ENCODE measurements at places on chromosomes 13 and 19. TPM values are rescaled to one million over a fixed set of nuclear protein-coding genes. Genes with fewer than 3 reads are reported as not detected.
A peak's percentile ranks its signal among the peaks of the same experiment; 100 is the strongest.

GRCh38 chr19:45764475-45764874 lies 4.6 kb downstream of the SIX5 start:
- H3K27me3 ChIP-seq = peaks cover 83% of the 10 kb centered on the region
- no peak for DNase-seq
- peaks cover 6% of the 10 kb centered on the region for H3K4me1 ChIP-seq
- H3K36me3 ChIP-seq = no peaks in the 10 kb centered on the region

DNA sequence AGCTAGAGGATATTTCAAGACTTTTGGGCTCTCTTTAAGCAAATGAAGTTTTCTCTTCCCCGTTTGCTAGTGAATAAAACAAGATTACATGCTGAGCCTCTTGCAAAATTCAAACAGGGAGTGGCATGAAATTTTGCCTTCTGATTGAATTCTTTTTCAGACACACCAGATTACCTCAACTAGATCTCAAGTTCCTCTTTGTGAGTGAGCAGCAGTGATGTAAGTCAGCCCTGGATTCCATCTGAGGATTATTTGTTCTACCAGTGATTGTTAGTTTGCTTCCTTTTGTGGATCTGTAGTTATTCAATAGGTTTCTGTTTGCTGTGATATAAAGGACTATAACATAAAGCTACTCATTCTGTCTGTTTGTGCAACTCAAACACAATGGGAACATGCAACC lies 407.7 kb downstream of the LMO7 start:
- H3K4me3 ChIP-seq = no peak overlapping the region
- no peak overlapping the region for H3K27ac ChIP-seq
- no peaks in the 10 kb centered on the region for H3K36me3 ChIP-seq

DNA sequence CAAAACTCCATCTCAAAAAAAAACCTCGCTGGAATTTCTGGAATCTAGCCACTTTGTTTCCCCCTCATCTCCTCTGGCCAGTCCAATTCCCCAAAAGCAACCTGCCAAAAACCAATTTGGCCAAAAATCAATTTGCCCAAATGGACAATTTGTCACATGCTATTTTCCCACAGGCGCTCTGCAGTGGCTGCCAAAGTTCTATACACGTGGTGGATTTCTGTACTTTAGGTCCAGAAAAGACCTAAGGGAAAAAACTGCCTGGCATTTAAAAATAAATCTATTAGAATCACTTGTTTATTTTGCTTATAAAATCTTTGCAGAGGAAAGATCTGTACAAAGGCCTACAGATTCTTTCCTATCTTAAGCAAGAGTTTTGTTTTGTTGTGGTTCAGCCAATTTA lies 79.4 kb downstream of the MAP4K1 start:
- no peak overlapping the region for H3K4me3 ChIP-seq
- DNase-seq = no peak
- no peaks in the 10 kb centered on the region for H3K36me3 ChIP-seq
- no peaks in the 10 kb centered on the region for H3K4me1 ChIP-seq
- H3K27ac ChIP-seq = no peak overlapping the region

DNA sequence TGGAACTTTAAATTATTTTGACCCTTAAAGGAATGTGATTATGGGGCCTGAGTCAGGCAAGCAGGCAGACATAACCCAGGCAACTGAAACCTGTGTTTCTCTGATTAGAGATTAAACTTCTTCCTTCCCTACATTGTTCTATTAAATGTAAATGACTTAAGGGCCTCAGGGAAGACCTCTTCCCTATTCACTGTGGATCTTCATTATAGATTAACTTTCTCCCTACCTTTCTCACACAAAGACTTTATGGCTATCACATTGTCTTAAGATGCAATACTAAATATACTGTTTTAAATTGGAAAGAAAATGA lies 8.8 kb upstream of the METTL21C start:
- DNase-seq = no peak
- H3K36me3 ChIP-seq = no peaks in the 10 kb centered on the region
- no peaks in the 10 kb centered on the region for H3K27me3 ChIP-seq
- H3K4me3 ChIP-seq = no peak overlapping the region

DNA sequence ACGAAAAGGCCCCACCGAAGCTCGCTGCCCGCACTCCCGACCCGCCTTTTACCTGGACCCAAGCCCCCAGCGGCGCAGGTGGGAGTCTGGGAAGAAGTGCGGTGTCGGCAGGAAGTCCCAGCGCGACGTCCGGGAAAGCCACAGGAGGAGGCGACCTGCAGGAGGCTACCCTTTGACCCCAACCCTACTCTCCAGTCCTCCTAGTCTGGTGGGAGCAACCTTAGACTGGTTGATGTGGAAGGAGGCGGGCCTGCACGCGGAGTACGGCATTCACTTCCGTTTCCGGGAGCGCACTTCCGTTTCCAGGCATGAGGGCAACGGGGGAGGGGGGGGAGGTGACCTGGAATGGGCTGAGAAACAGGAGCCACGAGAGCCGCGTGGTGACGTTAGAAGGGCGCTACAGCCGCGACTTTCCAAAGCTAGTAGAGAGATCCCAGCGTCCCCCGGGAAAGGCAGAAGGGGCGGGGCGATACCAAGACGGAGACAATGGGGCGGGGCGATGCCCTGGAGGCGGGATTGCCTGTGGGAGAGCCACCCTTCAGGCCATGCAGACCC lies 28.5 kb downstream of the ZNF266 start:
- H3K27ac ChIP-seq = no peak overlapping the region
- H3K36me3 ChIP-seq = no peaks in the 10 kb centered on the region
- DNase-seq = no peak
- no peaks in the 10 kb centered on the region for H3K4me1 ChIP-seq
- peak overlapping the region; percentile 42 for H3K4me3 ChIP-seq

- no peak for DNase-seq
- H3K4me3 ChIP-seq = no peak overlapping the region
- H3K27ac ChIP-seq = no peak overlapping the region
- peaks cover 4% of the 10 kb centered on the region for H3K4me1 ChIP-seq
- H3K27me3 ChIP-seq = no peaks in the 10 kb centered on the region
Measured at GRCh38 chr13:95704510-95704909, 27.6 kb downstream of the DNAJC3 start.

GRCh38 chr19:35052599-35053190 lies 11.2 kb downstream of the HPN start:
- H3K27me3 ChIP-seq = peaks cover 10% of the 10 kb centered on the region
- H3K27ac ChIP-seq = no peak overlapping the region
- no peak overlapping the region for H3K4me3 ChIP-seq
- no peaks in the 10 kb centered on the region for H3K36me3 ChIP-seq
- no peak for DNase-seq
- no peaks in the 10 kb centered on the region for H3K4me1 ChIP-seq

GRCh38 chr13:22735011-22735995 lies 445.5 kb upstream of the SGCG start:
- H3K4me1 ChIP-seq = no peaks in the 10 kb centered on the region
- H3K4me3 ChIP-seq = no peak overlapping the region
- H3K36me3 ChIP-seq = no peaks in the 10 kb centered on the region
- H3K27ac ChIP-seq = no peak overlapping the region

GRCh38 chr19:42468273-42468796 lies 25.6 kb upstream of the CXCL17 start:
- H3K27ac ChIP-seq = no peak overlapping the region
- H3K4me1 ChIP-seq = no peaks in the 10 kb centered on the region
- DNase-seq = no peak
- no peaks in the 10 kb centered on the region for H3K27me3 ChIP-seq
- H3K36me3 ChIP-seq = no peaks in the 10 kb centered on the region

DNA sequence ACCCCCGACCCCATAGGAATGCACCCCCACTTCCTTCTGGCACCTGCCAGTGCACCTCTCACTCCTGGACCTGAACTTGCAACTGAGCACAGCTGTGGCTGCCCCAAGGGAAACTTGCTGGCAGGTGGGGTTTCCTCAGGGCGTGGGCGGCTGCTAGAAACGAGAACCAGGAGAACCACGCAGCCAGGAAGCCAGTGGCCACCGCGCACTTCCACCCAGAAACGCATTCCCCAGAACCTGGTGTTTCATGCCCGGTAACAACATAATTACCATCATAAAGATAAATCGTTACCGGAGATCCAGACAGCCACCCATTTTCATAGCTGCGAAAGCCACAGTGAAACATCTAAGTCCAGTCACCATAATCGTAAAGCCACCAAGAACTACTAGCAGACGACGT lies 75.2 kb upstream of the C13orf46 start:
- H3K4me3 ChIP-seq = no peak overlapping the region
- no peak overlapping the region for H3K27ac ChIP-seq
- H3K36me3 ChIP-seq = peaks cover 8% of the 10 kb centered on the region
- H3K27me3 ChIP-seq = no peaks in the 10 kb centered on the region

DNA sequence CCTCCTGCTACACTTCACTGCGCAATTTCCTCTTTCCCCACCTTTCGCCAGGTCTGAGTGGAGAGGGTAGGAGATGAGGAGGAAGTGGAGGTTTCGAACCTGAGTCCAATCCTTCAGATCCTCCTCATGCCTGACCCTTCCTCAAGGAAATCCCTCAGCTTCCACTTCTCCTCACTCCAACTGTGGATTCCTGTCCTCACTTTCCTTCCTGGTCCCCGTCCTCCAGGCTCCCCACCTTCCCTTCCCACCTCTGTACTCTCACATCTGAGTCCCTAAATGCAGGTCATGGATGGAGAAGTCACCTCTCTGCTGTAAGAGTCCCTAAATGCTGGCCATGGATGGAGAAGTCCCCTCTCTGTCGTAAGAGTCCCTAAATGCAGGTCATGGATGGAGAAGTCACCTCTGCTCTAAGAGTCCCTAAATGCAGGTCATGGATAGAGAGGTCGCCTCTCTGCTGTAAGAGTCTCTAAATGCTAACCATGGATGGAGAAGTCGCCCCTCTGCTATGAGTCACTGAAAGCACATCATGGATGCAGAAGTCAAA lies 3.1 kb downstream of the TMEM86B start:
- no peak overlapping the region for H3K4me3 ChIP-seq
- H3K36me3 ChIP-seq = peaks cover 49% of the 10 kb centered on the region

DNA sequence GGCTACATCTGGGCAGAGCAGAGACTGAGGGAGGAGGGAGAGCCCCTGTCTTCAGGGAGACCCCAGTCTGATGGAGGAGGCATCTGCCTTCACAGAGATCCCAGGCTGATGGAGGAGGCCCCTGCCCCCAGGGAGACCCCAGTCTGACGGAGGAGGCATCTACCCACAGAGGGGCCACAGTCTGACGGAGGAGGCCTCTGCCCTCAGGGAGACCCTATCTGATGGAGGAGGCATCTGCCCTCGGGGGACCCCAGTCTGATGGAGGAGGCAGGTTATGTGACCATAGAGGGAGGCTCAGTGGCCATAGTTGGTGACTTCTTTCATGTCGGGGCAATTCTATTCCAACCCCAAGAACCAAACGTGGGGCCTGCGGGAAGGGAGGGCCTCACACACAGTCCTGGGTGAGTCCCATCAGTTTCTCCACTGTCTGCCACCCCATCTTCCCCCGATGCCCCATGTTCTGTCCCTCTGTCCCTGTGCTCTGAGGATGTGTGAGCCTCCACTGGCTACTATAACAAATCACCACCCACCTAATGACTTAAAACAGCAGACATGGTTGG lies 14.3 kb downstream of the MISP start:
- no peaks in the 10 kb centered on the region for H3K4me1 ChIP-seq
- H3K27me3 ChIP-seq = no peaks in the 10 kb centered on the region
- H3K27ac ChIP-seq = no peak overlapping the region
- H3K36me3 ChIP-seq = no peaks in the 10 kb centered on the region

DNA sequence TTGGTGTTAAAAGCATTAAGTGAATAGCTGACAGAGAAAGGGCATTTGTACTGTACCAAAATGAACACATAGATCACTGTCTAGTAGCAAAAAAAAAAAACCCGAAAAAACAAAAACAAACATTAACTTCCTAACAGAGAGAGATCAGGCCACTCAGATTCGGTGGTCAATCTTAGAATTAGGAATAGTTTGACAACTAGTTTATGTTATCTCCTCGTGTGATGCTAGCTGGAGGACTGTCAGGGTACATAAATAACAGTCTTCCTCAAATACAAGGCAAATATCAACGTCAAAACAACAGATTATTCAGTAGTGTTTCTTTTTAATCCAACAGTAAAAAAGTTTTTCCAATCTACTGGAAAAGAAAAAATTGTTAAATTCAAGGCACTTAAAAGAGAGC lies 1.7 kb downstream of the ZMYM5 start:
- H3K4me3 ChIP-seq = peak overlapping the region; percentile 93
- peaks cover 14% of the 10 kb centered on the region for H3K4me1 ChIP-seq
- no peak overlapping the region for H3K27ac ChIP-seq
- no peaks in the 10 kb centered on the region for H3K36me3 ChIP-seq

- H3K4me1 ChIP-seq = peaks cover 26% of the 10 kb centered on the region
- no peak for DNase-seq
- peak overlapping the region; percentile 66 for H3K27ac ChIP-seq
- H3K4me3 ChIP-seq = no peak overlapping the region
- H3K36me3 ChIP-seq = no peaks in the 10 kb centered on the region
Measured at GRCh38 chr19:38268539-38268938, 4.2 kb downstream of the SPINT2 start.

DNA sequence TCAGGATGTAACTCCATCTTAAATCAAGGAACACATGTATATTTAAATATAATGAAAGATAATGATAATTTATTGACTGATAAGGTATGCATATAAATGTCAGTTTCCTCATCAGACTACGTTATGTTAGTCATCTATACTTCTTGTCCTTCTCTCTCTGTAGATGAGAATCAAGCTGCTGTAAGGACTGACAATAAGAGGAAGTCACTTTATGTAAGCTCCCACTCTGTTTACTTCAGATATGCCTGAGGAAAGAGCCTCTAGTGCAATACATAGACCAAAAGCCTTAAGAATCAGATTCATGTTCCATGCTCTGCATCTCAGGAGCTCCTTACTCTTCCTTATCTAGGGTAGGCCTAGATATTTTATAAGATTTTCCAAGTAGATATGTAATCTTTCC lies 9.6 kb upstream of the SLITRK6 start:
- no peak overlapping the region for H3K27ac ChIP-seq
- no peak for DNase-seq
- H3K4me1 ChIP-seq = no peaks in the 10 kb centered on the region
- H3K4me3 ChIP-seq = no peak overlapping the region
- no peaks in the 10 kb centered on the region for H3K27me3 ChIP-seq

The OLFM2 gene
- 10.4 TPM for total RNA-seq

The NPHS1 gene
- 2.4 TPM for total RNA-seq
